ENCODE measurements at places on chromosomes 16 and 17.

DNA sequence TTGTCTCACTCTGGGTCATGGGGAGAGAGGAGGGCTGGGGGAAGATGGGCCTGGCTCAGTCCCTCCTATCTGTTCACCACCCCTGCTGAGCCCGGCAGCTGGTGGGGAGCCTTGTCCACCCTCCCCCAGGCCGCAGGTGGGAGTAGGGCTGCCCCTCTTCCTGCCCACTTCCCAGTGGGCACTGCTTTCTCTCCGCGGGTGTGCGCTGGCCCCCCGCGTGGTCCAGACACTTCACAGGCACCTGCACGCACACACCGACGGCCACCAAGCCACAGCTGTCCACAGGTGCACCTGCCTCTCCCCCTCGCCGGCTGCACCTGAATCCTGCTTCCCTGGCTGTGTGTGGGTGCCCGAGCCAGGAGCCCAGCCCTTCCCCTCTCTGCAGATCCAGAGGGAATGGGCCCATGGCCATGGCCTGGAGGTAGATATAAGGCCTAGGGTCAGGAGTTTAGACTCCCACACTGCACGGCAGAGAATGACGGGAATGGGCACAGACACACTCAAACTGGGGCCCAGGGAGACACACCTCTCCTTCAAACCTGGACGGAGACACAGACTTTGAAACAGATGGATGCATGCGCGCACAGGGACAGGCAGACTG, 2.0 kb downstream of the NHERF2 start:
- H3K4me3 ChIP-seq = no peak overlapping the region
- H3K27ac ChIP-seq = no peak overlapping the region
- no peak for DNase-seq
- peaks cover 6% of the 10 kb centered on the region for H3K4me1 ChIP-seq
- no peaks in the 10 kb centered on the region for H3K36me3 ChIP-seq

DNA sequence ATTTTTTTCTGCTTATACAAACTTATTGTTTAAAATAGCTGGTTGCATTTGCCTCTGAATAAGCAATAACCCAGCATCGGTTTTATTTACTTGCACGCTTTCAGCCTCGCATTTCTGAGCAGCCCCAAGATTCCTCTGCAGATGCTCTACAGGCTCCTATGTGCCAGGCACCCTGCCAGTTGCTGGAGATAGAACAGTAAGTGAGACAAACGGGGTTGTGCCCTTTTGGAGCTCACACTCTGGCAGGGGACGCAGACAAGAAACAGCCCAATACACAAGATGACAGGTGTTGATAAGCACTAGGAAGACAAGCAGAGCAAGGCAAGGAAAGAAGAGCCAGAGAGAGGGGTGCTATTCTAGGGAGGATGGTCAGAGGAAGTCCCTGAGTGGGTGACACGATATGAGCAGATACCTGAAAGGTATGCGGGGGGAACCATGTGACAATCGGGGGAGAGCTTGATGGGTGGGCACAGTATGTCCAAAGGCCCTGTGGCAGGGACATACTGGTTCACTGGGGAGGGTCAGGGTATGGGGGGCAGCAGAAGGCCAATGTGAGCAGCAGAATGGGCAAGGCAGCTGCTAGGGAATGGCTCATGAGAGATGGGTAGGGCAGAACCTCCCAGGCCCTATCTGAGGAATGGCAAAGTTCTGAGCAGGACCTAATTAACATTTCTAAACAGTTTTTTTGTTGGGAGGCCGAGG, 18.7 kb upstream of the ADORA2B start:
- H3K36me3 ChIP-seq = no peaks in the 10 kb centered on the region
- no peak overlapping the region for H3K4me3 ChIP-seq
- no peaks in the 10 kb centered on the region for H3K4me1 ChIP-seq

- peaks cover 9% of the 10 kb centered on the region for H3K4me1 ChIP-seq
- no peak for DNase-seq
- peaks cover 2% of the 10 kb centered on the region for H3K27me3 ChIP-seq
Observed at GRCh38 chr17:55304171-55304859, 39.6 kb downstream of the HLF start.

GRCh38 chr17:2624292-2624731, 30.9 kb downstream of the PAFAH1B1 start:
- H3K36me3 ChIP-seq = peaks cover 32% of the 10 kb centered on the region
- no peaks in the 10 kb centered on the region for H3K27me3 ChIP-seq
- DNase-seq = no peak
- peaks cover 60% of the 10 kb centered on the region for H3K4me1 ChIP-seq

DNA sequence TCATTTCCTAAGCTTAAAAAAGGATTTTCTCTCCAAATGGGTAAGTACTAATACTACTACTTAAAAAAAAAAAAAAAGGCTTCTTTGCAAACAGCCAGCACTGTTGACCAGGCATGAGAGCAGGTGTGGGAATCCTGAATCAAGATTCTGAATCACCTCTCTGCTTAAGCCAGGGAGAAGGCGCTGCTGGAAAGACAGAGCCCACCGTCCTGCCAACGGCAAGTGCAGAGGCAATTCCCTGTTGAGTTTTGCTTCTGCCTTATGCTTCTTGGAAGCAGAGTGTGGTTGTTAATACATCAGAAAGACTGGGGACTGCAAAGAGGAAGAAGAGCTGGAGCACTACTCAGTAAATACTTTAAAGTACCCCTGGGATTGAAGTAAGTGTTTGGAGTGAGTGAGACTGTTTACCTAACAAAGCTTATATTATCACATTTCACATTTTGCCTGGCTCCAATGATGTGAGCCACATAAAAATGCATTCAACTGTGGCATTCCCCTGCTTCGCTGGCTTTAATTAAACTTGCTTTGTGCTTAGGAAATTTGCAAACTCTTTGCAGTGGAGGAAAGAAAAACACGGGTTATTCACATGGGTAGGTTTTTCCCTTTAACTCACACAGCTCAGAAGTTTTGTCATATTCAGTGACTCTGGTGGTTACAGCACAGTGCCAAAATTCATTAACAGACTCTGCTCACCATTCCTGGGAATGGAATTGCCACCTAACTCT, 86.0 kb upstream of the KIF2B start:
- H3K4me1 ChIP-seq = no peaks in the 10 kb centered on the region
- no peak overlapping the region for H3K27ac ChIP-seq
- no peaks in the 10 kb centered on the region for H3K27me3 ChIP-seq
- H3K4me3 ChIP-seq = no peak overlapping the region
- no peak for DNase-seq
- H3K36me3 ChIP-seq = no peaks in the 10 kb centered on the region

DNA sequence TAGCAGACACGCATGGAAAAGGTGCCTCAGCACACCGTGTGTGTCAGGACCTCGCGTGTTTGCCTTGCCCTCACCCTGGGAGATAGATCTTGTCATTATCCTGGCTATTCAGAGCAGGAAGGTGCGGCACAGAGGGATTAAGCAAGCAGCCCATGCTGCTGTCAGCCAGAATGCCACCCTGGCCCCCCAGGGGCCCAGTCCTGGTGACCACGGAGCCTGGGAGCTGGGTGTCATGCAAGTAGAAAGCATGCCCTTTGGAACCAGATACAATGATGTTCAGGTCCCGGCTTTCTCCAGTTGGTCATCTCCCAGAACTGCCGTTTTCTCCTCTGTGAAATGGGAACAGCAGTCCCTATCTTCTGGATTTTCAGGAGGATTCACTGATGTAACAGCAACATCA, 29.9 kb downstream of the CACNG4 start:
- no peaks in the 10 kb centered on the region for H3K36me3 ChIP-seq
- no peak for DNase-seq
- peaks cover 11% of the 10 kb centered on the region for H3K27me3 ChIP-seq
- H3K27ac ChIP-seq = no peak overlapping the region

DNA sequence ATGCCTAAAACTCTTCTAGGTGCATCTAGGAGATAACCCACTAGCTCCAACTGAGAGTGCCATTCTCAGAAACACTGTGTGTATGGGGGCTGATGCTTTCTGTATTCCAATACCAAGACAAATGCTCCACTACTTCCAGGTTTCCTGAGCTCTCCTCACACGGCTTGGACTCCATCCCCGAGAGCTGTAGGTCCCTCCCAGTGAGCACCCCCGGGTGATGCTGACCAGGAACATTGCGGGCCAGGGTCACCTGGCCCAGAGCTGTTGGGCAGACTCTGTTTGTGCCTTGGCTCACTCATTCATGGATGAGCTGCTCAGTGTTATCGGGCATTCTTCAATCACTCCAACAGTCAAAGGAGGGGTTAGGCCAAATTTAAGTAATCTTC, 7.0 kb downstream of the CUEDC1 start:
- peaks cover 34% of the 10 kb centered on the region for H3K4me1 ChIP-seq
- H3K27me3 ChIP-seq = peaks cover 9% of the 10 kb centered on the region
- no peak overlapping the region for H3K27ac ChIP-seq
- H3K36me3 ChIP-seq = no peaks in the 10 kb centered on the region
- H3K4me3 ChIP-seq = no peak overlapping the region

- no peaks in the 10 kb centered on the region for H3K4me1 ChIP-seq
- no peak overlapping the region for H3K27ac ChIP-seq
- no peak overlapping the region for H3K4me3 ChIP-seq
- no peaks in the 10 kb centered on the region for H3K36me3 ChIP-seq
- no peaks in the 10 kb centered on the region for H3K27me3 ChIP-seq
Observed at GRCh38 chr16:8355675-8356074, 234.6 kb downstream of the TMEM114 start.

- no peaks in the 10 kb centered on the region for H3K4me1 ChIP-seq
- H3K4me3 ChIP-seq = no peak overlapping the region
- H3K36me3 ChIP-seq = no peaks in the 10 kb centered on the region
- peaks cover 6% of the 10 kb centered on the region for H3K27me3 ChIP-seq
Observed at GRCh38 chr17:56125830-56126819, 27.1 kb upstream of the ANKFN1 start.

DNA sequence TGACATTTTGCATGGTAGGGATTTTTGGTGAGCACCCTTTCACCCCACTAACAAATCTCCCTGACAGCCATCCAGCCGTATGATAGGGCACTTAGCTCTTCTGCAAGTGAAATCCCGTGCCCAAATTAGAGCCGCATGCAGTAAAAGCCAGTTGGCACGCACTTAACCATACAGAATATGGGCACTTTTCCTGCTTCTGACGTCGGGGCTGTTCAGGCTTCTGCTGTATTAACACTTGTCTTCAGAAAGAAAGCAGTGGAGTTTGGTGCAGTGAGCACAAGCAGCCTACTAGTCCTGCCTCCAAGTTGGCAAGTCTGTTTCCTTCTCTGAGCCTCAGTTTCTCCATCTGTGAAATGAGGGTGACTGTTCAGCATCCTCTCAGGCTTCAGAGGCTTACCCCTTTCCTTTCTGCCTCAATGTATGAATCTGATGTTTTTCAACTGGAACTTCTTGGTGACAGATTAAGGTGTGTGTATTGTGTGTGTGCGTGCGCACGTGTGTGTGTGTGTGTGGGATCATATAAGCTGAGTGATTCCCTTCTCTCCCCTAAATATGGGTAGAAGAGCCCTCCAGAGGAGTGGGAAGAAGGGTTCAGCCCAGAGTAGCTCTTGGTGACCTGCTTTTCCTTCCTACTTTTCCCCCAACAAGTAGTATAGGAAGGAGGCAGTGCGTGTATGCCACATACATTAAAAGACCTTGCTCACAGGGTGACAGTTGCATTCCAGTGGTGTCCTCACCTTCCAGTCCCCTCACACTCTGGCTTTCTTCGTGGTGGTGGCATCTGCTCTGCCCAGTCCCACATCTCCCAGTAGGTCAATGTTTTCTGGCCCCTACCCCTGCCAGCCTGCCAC, 19.0 kb downstream of the IGF2BP1 start:
- H3K4me1 ChIP-seq = no peaks in the 10 kb centered on the region
- peaks cover 37% of the 10 kb centered on the region for H3K27me3 ChIP-seq
- no peaks in the 10 kb centered on the region for H3K36me3 ChIP-seq
- no peak for DNase-seq
- no peak overlapping the region for H3K27ac ChIP-seq
- no peak overlapping the region for H3K4me3 ChIP-seq

GRCh38 chr17:41864498-41864835, 756 bp downstream of the KLHL11 start:
- no peak overlapping the region for H3K27ac ChIP-seq
- H3K4me3 ChIP-seq = no peak overlapping the region
- DNase-seq = no peak
- H3K4me1 ChIP-seq = peaks cover 44% of the 10 kb centered on the region
- H3K27me3 ChIP-seq = no peaks in the 10 kb centered on the region
